ENCODE measurements at places on chromosomes 11 and 22. TPM values are rescaled to one million over a fixed set of nuclear protein-coding genes. Genes with fewer than 3 reads are reported as not detected.

The HORMAD2 gene
- not detected for total RNA-seq

The PKNOX2 gene
- not detected for total RNA-seq

The MIOX gene
- total RNA-seq: not detected

The NFAM1 gene
- 0.29 TPM for total RNA-seq

DNA sequence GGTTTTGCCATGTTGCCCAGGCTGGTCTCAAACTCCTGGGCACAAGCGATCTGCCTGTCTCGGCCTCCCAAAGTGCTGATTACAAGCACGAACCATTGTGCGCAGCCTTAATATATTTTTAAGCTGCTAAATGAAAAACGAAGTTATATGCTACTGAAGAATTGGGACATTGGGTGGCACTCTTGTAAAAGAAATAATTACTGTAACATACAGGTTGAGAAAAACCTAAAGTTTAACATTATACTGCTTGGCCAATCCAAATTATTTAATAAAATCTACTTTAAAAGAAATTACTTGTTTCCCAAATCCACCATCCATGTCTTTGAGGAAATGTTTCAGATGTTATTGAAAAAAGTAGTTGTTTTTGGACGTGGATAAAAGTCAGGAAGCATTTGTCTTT is 37.9 kb upstream of the ARHGAP32 start:
- DNase-seq: no peak
- no peak overlapping the region for H3K4me3 ChIP-seq
- no peak overlapping the region for H3K27ac ChIP-seq
- no peaks in the 10 kb centered on the region for H3K27me3 ChIP-seq

DNA sequence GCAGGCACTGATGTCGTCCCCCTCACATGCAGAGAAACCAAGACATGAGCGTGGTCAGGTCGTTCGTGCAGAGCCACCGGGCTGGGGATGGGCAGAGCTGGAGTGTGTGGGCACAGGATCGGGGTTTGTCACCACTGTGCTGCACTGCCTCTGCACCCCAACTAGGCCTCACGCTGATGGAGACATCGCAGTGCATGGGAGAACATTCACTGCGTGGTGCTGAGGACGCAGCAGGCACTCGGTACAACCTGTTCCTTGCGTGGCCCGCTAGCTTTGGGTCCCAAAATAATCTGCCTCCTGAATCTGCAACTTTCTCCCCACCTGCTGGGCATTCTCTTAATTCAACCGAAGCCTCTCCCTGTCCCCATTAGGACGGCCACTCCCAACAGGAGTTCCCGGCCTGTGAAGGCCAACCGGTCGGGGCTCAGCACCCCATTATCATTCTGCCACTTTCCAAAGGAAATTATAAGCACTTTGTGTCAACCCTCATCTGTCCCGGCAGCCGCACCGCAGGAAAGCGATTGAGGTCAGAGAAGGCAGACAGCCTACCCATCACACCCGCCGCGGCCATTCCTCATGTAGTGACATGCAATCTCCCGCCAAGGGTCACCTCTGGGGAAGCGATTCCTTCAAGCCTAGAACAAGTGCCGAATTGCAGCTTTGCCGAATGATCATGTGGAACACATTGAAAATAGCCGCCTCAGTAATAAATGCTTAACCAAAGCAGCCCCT is 490.4 kb downstream of the MN1 start:
- H3K36me3 ChIP-seq: no peaks in the 10 kb centered on the region
- H3K27me3 ChIP-seq: no peaks in the 10 kb centered on the region
- DNase-seq: no peak
- no peak overlapping the region for H3K27ac ChIP-seq

- H3K36me3 ChIP-seq: no peaks in the 10 kb centered on the region
- no peak overlapping the region for H3K4me3 ChIP-seq
- H3K4me1 ChIP-seq: no peaks in the 10 kb centered on the region
- no peak overlapping the region for H3K27ac ChIP-seq
These were observed 1516.9 kb downstream of the BRD1 start for GRCh38 chr22:48310740-48311139.

DNA sequence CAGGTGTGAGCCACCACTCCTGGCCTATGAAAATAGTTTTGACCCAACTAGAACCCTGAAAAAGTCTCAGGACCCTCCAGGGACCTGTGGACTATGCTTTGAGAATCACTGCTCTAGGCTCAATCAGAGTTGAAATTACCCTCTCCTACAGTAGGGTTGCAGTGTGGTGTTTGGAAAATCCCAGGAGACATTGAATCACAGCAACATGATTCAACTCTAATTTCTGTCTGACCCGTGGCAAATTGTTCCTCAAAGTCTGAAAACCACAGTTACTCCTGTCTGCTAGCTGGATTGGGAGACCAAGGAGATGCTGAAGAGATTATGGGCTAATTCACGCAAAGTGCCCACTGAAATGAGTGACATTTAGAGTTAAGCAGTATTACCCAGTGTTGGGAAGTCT is 5.4 kb upstream of the MTMR3 start:
- H3K27me3 ChIP-seq: no peaks in the 10 kb centered on the region
- no peaks in the 10 kb centered on the region for H3K36me3 ChIP-seq
- no peak overlapping the region for H3K27ac ChIP-seq
- H3K4me3 ChIP-seq: no peak overlapping the region

DNA sequence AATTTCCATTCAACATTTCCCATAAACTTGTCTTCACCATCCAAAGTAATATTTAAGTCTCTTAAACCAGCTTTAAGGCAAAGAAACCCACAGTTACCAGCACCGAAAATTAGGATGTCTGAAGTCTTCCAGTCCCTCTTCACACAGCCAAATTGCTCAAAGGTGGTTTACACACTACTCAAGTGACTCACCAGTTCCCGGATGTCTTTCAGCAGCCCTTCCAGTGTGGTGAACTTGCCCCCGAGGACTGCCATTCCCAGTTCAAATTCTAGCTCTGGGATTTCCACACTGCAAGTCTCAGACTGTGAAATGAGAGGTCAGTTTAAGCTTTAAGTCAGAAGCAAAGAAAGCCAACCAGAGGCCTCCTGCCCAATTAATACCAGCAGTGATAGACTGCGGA is 5.1 kb downstream of the ZPR1 start:
- no peak overlapping the region for H3K27ac ChIP-seq
- peaks cover 30% of the 10 kb centered on the region for H3K4me1 ChIP-seq
- H3K27me3 ChIP-seq: no peaks in the 10 kb centered on the region
- peaks cover 80% of the 10 kb centered on the region for H3K36me3 ChIP-seq
- no peak for DNase-seq
